Spleen (tissue), 13 donors: ENCODE measurements at places on chromosomes 16 and 17. TPM values are rescaled to one million over a fixed set of nuclear protein-coding genes. Genes with fewer than 3 reads are reported as not detected.

DNA sequence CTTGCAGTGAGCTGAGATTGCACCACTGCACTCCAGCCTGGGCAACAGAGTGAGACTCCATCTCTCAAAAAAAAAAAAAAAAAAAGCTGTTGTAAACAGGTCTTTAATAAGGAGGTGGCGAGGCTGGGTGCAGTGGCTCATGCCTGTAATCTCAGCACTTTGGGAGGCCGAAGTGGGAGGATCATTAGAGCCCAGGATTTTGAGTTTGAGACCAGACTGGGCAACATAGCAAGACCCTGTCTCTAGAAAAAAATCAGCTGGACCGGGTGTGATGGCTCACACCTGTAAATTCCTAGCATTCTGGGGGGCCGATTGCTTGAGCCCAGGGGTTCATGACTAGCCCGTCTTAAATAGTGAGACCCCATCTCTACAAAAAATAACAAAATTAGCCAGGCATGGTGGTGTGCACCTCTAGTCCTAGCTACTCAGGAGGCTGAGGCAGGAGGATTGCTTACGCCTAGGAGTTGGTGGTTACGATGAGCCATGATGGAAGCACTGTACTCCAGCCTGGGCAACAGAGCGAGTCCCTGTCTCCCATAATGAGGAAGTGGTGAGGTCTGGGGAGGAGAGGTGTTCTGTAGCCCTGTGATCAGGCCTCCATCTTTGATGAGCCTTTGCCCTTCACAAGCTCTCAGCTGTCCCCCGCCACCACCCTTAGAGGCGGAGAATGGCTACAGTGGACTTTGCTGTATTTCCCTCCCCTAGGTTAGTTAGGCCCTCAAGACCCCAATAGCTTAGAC lies 36.2 kb downstream of the ZNF778 start:
- no peak for DNase-seq

GRCh38 chr17:28536532-28537218 lies 15.7 kb downstream of the UNC119 start:
- no peak for DNase-seq

- DNase-seq, result no peak
Observed at GRCh38 chr17:4769628-4770027, 2.1 kb upstream of the TM4SF5 start.

DNA sequence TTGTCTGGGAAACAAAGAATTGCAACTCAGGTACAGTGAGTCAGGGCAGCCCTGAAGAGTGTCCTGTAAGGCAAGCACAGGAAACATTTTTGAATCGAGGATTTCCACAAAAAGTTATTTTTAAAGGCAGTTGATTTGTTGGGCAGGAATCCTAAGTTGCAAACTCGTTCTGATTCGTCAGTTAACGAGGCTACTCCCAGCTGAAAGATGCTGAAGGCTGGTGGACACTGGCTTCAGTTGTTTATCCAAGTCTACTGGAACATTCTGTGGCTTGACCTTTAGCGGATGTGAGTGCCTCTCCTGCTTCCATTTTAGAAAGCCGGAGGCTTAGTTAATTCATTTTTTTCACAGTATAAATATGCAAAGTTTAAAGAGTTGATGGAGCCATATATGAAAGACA lies 84.2 kb downstream of the KCNJ12 start:
- no peak for DNase-seq

DNA sequence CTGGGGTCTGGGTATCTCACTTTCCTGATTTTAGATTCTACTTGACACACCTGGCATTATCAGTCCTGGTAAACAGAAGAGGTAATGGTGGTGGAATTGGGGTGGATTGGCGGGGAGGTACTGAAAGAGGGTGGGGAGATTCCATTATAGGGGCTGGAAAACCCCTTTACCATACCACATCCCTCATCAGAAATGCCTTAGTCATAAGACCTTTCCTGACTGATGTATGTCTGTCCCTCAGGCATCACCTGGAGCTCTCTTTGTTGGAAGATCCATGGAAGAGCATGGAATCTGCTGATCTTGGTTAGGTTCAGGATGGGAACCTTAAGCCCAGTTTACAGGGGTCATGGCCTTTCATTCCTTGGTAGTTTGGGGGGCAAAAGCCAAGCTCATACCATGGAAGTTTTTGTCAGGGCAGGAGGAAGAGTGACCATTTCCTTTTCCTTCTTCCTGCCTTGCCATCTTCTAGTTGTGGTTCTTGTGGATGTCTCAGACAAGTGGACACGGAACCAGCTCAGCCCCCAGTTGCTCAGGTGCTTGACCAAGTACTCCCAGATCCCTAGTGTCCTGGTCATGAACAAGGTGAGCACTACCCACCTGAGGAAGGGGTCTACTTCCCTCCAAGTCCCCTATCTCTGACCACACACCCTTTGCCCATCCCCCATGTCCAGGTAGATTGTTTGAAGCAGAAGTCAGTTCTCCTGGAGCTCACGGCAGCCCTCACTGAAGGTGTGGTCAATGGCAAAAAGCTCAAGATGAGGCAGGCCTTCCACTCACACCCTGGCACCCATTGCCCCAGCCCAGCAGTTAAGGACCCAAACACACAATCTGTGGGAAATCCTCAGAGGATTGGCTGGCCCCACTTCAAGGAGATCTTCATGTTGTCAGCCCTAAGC lies 3.3 kb downstream of the ERAL1 start:
- peak; percentile 4 for DNase-seq

GRCh38 chr17:72588961-72589360 lies 468.1 kb downstream of the SOX9 start:
- no peak for DNase-seq

DNA sequence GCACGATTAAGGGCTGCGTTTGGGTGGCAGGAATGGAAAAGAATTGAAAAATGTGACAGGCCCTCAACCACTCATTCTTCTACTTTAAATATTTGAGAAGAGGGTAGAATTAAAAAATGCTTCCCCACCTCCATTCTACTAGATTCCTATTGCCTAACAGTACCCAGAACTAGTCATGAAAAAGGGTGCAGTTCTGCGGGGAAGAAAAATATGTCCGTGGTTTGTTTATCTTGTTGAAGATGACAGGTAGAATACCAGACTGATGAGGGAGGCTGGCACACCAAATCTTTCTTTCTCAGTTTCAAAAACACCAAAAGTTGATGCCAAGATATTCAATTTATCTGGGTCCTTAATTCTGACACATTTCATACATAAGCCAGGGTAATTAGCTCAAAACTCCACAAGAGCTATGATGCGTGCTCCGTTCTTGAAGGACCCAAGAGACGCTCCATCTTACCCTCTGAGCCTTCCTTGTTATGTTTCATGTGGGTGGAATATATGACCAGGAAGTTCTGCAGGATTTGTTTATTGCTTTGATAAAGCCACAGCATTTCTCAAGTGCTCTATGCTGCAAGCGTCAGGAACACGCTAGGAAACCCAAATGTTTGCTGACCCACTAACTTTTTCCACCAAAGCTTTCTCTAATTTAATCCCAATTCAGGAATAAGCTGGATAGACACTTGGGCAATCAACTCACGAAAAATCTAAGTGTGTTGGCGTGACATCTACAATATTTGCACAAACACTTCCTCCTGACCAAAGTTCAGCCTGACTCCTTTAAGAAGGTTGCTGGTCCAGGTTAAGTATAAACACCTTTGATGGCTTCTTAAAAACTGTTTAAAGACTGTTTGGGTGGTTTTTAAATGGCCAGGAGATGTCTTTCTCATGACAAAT lies 20.6 kb upstream of the GAN start:
- no peak for DNase-seq

DNA sequence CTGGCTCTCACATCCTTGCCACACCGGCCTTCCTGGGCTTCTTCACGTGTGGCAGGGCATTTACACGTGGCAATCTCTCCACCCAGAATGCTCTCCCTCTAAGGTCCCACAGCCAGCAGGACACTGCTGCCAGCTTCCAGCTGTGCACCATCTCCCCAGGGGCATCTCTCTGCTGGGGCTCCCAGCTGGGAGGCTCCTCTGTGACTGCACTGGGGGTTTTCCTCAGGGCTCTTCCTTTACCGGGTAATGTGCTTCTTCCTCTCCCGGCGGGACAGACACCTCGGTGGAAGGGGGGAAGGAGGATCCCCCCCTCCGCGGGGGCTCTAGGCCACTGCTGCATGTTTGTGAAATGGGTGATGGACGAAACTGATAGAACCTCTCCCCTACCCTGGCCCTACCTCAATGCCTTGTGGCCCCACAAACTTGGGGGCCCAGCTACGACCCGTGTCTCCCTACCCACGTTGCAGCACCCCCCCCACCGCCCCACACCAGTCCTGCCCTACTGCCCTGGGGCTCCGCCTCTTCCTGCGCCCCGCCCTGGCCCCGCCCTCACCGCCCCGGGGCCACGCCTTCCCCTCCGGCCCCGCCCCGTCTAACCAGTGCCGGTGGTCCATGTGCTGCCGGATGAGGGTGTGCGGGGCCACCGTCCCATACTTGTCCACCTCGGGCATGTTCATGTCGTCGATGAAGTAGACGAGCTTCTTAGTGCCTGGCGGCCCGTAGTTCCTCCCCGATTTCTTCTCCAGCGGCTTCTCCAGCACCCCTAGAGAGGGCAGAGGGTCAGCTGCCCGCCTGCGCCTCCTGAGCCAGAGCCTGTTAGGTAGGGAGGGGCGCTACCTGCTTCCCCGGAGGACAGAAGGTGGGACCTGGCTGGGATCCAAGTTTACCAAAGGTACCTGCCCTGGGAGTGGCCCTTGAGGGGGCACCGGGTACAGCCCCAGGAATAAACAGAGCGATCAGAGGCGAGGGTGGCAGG lies 92.6 kb downstream of the DNAH17 start:
- DNase-seq, result peak; percentile 87

- DNase-seq, result no peak
Observed at GRCh38 chr17:72405662-72406230, 284.9 kb downstream of the SOX9 start.

DNA sequence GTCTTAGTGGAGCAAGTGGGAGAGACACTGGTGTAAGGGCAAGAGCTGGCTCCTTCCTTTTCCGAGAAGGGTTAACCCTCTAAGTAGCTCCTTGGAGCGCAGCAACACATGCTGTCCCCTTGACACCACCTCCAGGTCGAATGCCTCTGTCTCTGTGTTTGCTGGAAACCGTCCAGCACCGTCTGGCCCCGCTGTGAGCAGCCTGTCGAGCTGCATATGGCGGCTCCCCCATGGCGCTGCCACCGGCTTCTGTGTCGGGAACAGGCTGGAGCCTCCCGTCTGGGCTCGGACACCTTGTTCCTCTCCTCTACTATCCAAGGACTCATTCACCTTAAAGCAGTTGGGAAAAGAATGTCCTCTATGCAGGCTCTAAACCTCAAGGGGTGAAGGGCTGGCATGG lies 28.9 kb upstream of the WSCD1 start:
- peak; percentile 35 for DNase-seq

DNA sequence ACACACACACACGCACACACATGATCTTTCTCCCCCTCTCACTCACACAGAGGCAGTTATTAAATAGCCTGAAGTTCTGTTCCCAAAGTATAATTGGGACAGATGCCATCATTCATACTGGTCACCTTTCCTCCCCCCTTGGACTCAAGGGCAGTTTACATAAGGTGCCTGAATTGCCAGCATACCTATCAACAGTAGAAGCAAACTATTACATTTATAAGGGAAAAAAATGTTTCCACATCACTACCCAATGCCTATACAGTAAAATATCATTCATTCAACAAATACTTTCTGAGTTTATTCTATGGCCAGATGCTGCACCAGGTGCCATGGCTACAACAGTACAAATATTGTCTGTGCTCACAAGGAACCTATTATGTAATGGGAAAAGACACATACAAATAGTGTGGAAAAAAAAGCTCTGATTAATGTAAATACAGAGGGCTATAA lies 6.3 kb downstream of the CNTD1 start:
- no peak for DNase-seq

GRCh38 chr17:77733576-77734296 lies 224.8 kb upstream of the TNRC6C start:
- no peak for DNase-seq

DNA sequence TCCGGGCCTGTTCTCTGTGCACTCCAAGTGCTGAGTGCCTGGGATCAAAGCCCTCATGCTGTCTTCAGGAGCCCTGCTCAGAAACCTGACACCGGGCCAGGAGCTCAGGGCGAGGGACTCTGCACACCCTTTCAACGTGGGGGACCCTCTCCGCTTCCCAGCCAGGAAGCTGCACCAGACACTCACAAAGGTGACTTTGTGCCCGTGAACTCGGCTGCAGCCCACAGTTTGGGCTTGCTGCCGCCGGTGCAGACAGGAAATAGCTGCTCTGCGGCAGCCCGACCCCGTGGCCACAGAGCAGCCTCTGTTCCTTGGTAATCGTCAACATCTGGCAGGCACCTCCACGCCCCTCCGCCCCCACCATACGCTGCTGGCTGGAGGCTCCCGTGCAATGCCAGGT lies 93.4 kb upstream of the METRNL start:
- peak; percentile 92 for DNase-seq

DNA sequence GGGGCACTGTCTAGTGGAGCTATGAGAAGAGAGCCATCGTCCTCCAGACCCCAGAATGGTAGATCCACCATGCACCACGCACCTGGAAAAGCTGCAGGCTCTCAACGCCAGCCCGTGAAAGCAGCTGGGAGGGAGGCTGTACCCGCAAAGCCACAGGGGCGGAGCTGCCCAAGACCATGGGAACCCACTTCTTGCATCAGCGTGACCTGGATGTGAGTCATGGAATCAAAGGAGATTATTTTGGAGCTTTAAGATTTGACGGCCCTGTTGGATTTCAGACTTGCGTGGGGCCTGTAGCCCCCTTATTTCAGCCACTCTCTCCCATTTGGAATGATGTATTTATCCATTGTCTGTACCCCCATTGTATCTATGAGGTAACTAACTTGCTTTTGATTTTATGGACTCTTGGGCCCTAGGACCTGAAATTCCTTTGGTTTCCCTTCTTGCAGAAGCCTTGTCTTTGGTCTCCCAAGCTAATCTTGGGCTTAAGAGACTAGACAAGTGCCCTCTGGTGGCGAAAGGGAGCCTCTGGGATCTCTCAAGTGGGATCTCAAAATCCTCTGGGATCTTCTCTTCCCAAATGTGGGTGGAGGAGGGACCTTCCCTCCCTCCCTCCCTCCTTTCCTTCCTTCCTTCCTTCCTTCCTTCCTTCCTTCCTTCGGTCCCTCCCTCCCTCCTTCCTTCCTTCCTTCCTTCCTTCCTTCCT lies 58.2 kb upstream of the HAPSTR1 start:
- no peak for DNase-seq

GRCh38 chr17:45132572-45133463 lies 503 bp upstream of the PLCD3 start:
- DNase-seq, result peak; percentile 96

DNA sequence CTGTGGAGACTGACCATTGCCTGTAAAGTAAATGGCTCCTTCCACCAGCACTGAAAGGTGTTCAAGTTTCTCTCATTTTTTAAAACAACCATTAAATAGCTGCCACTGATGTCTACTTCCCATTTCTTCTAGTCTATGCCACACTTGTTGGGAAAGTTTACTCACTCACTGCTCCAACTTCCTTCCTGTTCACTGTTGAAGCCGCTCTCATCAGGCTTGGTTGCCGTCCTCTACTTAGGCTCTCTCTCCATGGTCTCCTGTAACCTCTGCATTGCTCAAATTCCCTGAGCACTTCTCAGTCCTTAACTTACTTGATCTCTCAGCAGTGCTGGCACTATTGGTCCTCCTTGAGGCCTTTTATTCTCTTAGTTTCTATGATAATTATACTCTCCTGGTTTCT lies 32.4 kb downstream of the SNX11 start:
- DNase-seq, result no peak

The TMEM238L gene
- polyA plus RNA-seq, result not detected

The NOXO1 gene
- polyA plus RNA-seq, result 0.96 TPM
